Hindlimb muscle (tissue), 1 donor: ENCODE measurements at places on chromosomes 2 and 18. TPM values are rescaled to one million over a fixed set of nuclear protein-coding genes. Genes with fewer than 3 reads are reported as not detected.

CRYGC gene
- polyA plus RNA-seq, result not detected

SLC23A3 gene
- 1.1 TPM for polyA plus RNA-seq

RUFY4 gene
- 0.13 TPM for polyA plus RNA-seq

DNA sequence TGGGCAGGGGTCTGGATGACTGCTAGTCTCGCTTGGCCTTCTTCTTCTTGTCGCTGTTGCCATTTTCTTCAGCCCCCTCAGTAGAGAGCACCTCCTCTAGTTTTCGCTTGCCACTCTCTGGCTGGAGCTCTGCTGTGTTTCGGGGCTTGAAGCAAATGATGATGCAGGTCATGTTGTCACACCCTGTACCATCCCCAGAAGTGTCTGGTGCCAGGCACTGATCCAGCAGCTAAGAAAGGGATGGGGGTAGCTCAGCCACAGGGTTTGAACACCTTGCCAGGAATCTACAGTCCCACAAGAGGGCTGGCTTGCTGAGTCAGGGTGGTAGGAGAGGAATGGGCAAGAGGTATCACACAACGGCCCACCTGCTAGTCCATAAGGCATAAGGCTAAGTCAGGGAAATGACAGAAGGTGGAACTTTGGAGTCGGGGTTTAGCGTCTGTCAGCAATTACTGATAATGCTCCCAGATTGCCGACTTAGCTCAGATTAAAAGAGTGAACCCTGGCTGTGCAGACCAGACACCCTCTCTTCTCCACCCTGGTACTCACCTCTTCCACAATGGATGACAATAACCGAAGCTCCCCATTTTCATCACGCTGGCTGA is 1.1 kb upstream of the ZNF513 start:
- no peak for DNase-seq

DNA sequence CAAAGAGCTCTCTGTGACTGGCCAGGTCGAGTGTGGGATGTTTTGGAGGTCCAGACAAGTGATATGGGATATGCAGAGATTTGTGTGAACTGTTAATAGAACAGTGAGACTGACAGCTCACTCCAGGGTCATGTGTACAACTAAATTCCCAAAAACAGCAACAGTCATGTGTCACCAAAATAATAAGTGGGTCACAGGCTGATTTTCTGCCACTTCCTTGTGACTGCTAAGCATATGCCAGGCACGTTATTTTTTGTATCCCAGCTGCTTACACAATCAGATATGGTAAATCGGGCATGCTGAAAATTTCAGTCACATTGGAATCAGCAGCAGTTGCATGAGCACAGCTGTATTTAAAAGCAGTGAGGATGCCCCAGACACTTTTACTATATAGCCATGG is 198.7 kb downstream of the PTGR3 start:
- no peak for DNase-seq

DNA sequence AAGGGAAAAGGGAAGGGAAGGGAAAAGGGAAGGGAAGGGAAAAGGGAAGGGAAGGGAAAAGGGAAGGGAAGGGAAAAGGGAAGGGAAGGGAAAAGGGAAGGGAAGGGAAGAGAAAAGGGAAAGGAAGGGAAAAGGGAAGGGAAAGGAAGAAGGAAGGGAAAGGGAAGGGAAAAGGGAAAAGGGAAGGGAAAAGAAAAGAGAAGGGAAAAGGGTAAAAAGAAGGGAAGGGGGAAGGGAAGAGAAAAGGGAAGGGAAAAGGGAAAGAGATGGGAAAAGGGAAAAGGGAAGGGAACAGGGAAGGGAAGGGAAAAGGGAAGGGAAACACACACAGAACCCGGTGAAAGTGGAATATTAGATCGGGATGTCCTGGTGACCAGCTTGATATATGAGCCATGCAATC is 40.8 kb downstream of the EIPR1 start:
- DNase-seq, result no peak

TRIB2 gene
- polyA plus RNA-seq, result 47.0 TPM

DNA sequence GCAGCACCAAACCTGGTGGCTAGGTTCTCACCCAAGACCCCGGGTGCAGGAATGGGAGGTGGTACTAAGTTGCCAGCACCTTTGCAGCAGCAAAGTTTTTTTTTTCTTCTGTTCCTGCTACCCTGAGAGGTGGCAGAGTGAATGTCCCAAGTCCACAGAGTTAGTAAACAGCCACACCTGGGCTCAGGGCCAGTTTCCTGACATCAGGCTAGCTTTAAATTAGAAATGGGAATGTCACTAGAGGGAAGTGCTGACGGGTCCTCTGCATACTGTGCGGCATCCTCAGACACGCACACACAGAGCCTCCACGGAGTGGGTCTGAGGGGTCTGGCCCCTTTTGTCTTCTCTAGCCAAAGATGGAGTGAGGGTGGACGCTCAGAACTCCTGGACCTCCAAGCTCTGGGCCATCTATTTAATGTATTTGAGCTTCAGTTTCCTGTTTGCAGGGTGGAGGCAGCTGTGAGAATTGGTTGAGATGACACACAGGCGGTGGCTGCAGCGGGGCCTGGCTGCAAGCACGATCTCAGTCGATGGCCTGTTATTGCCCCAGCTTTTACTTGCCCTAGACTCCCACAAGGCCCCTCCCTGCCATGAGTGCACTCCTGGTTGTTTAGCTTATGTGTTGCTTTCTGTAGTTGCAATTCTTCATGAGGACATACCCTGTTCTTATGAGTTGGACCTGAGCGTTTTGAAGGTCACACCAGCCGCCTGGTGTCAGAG is 751.4 kb upstream of the HS6ST1 start:
- no peak for DNase-seq

DNA sequence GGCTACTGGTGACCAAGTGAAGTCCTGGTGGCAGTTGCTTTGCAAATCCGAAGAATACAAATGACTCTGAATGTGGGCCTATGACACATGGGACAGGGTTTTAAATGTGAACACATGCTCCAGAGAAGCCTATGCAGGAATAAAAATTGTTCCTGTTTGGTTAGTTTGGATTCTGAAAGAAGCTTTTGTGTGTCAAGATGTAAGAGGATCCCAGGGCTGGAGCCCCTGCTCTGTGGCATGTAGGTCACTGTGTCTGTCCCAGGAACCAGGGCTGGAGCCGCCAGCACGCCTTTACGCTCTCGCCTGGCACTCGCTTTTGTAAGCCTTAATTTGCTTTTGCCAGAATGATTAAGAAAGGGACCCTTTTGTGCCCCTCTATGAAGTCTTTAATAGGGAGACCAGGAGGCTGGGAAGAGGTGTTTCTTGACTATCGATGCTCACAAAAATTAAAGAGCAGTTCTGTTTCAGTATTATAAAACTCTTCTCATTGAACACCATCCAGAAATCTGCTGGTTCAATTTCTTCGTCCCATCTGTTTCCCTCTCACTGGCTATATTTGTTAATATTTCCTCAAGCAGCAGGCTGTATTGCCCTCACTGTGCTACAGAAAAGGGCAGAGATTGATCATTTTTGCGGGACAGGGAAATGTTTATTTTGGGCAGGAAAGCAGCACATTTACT is 532.7 kb upstream of the POU3F3 start:
- DNase-seq, result no peak

DNA sequence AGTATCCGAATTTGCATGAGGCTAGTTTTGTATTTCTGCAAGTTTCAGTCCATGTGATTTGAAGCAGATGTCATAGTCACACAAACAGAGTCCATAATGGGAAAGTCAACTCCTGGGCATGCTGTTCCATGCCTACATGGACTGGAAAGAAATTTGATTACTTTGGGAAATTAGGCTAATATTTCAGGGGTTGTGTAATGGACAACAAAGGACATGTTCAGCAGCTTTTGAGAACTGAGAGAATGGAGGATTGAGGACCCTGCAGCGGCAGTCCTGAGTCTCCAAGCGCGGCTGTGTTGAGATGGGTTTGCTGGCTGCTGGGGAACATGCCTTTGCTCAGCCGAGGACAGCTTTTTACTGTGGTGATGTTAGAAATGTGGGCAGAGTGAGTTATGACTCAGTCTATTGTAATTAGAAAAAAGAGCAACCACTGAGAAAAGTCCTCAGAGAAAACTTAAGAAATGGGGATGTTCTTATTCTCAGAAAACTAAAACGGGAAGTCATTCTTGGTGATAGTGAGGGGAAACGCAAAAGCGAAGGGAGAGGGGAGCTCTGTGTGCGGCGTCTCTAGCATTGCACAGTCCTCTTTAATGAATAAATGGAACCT is 149.2 kb downstream of the FAM210A start:
- DNase-seq, result no peak

AGXT gene
- not detected for polyA plus RNA-seq

NT5C1B gene
- not detected for polyA plus RNA-seq

CCDC74B gene
- 0.62 TPM for polyA plus RNA-seq

- DNase-seq, result no peak
These were observed 335.3 kb downstream of the RIT2 start for GRCh38 chr18:42780171-42780570.

GRCh38 chr18:46297621-46298020 is 193.4 kb downstream of the HAUS1 start:
- DNase-seq, result no peak

- no peak for DNase-seq
These were observed at the start of gene DHRS9 for GRCh38 chr2:169069341-169069740. Gene DHRS9 (plus strand): TSS chr2:169069563. CDS start chr2:169081582, 12,019 bp downstream.

TUBB8B gene
- not detected for polyA plus RNA-seq

ACTG2 gene
- polyA plus RNA-seq, result 5.3 TPM

DNA sequence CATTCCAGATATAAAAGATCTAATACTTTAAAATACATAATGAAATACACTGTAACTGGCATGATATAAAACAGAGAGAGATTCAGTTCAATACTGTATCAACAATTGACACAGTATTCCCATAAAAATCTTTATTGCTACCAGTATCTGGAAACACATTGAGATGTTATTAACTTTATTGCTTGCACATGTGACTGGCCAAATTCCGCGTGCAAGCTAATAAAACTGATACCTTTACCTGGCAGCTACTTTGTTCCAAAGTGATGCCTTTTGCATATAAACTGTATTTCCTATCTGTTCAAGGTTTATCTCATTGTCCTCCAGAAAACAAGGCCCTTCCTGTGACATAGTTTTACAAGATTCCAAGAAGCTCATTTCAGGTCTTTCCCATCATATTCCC is 15.4 kb upstream of the REG1B start:
- no peak for DNase-seq
